Activated CD8-positive, alpha-beta memory T cell treated with anti-CD3 and anti-CD28 coated beads for 1 hour (primary cell): ENCODE measurements at places on chromosomes 6 and 20.

DNA sequence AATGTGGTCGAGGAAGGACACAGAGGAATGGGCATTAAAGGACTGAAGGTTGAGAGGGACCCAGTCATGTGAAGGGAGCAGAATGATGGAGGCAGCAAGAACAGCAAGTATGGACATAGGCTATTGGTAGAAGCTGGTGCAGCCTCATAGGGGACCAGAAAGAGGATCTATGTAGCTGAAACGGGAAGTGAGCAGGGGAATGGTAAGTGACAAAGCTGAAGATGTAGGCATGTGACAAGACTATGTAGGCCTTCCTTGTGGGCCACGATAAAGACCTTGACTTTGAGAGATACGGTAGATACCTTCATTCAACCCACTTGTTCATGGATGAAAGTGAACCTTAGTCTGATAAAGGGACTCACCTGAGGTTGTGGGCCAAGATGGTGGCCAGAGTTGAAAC lies 3.5 kb downstream of the CTNNBL1 start:
- no peak for DNase-seq

DNA sequence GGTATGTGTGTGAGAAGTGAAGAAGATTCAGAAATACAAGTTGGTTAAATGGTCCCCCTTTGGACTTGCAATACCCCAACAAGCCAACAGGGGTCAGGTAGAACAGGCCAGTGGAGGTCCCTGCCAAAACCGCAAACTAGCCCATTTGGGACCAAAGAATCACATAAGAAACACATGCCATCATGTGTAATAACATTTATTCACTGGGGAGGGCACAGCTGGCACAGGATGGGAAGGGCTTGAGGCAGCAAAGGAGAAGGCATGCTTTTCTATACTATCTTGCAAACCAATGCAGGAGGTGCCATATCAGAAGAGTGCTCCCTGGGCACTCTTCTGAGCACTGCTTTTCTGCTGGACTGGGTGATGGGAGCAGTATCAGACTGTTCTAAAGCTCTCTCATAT lies 116.1 kb upstream of the TRAF3IP2 start:
- DNase-seq, result no peak

DNA sequence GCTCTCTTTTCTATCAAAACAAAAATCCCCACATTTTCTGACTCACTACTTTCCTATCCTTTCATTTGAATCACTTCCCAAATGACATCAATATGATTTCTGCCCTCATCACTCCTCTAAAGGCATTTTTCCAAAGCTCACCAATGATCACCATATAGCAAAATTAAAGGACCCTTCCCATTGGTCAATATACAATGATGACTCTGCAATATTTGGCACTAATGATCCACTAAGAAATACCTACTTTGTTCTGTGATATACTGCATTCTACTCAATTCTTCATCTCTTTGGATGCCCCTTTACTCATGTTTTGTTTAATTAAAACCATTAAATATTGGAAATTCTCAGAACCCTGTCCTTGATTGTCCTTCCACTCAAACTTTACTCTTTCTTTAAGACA lies 200.3 kb upstream of the PTCHD4 start:
- no peak for DNase-seq

DNA sequence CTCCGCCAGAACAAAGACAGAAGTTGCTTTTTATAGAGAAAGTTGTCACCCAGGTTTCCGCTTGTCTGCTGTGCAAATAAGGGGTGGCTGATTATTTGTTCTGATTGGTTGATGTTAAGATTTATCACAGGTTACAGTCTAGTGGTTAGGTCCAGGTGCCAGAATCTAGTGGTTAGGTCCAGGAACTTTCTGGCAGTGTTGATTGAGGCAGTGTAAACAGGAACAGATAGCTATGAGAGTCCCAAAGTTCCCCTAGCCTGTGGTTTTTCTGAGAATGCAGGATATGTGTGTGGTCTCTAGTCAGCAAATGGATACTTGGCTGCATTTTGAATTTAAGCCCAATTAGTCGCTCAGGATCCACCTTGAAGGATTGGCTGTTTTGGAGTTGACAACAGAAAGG lies 148.0 kb downstream of the TMEM200A start:
- DNase-seq, result peak; percentile 7

DNA sequence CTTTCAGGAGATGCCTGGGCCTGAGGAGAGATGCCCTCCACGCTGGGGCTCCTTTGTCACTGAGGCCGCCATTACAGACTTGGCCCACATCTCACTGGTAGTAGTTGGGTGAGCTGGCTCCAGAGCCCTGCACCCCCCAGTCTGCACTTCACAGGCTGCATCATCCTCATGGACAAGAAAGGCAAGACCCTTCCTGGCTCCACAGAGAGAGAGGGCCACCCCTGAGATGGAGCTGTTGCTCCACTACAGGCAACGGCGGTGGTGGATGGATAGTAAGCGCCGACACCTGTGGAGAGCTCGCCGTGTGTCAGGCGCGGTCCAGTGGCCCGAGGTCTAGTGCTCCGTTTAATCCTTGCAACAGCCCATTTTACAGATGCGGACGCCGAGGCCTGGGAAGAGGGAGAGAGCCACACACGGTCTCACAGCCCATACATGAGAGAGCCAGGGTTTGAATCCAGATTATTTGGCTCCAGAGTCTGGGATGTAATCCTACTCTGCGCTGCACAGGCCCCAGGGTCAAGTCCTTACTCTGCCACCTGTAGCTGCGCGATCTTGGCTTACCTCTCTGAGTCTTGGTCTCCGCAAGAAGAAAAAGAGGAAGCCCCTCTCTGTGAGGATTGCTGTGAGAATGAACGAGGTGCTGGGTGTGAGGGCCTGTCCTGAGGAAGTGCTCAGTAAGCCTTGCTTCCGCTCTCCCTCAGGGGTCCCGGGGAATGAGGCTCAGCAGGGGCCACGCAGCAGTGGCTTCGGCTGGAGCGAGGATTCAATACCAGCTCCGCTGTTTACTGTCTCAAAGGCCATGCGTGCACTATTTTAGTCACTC lies 34.5 kb downstream of the SPDEF start:
- no peak for DNase-seq

DNA sequence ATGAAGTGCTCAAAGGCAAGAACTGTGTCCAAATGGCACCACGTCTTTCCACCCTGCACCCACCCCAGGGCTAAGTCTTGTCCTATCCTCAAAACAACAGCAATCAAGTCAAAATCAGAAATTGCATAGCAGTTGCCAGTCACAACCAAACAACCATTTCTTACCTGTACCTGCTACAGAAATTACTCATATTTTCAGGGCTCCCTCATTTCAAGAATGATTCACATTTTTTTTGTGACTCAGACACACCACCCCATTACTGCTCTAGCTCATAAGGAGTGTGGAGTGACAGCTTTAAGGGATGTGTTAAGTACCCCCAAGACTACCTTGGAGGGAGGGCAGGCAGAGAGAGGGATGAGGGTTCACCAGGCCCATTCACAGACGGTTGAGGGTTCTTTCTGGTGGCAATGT lies 111.7 kb downstream of the TRERF1 start:
- no peak for DNase-seq

GRCh38 chr20:39853636-39854035 lies 835.4 kb downstream of the MAFB start:
- DNase-seq, result no peak

GRCh38 chr6:20338156-20338555 lies 63.5 kb upstream of the E2F3 start:
- DNase-seq, result no peak

DNA sequence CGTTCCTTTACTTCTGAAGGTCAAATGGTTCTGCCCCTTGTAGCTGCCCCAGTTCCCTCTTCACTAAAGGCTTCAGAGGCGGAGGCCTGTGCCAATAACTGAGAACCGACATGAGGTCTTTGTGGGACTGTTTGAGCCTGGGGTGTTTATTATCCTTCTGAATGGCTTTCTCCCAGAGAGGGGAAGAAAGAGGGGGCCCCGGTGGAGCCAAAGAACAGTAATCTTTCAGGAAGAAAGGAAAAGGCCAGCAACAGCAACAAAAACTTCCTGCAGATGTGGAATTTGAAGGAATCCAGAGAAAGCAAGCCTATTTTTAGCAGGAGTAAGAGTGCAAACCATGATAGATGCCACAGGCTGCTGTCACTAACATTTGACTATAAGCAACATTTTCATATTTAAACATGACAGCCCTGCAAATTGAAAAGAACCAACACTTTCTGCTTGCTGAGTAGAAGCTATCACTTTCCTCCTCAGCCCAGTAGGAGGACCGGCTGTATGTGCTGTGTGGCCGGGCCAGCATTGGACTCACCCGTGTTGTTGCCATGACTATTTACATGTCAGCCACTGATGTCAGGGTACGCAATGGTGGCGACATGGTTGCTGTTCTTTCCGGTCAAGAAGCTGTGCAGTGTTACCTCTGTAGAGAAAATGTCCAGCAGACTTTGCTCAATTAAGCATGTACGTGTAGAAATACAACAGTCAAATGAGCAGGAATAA lies 121.3 kb downstream of the SOBP start:
- no peak for DNase-seq

GRCh38 chr6:25309886-25310285 lies 30.7 kb downstream of the CARMIL1 start:
- DNase-seq, result no peak

- no peak for DNase-seq
These were observed 24.4 kb downstream of the PLCB1 start for GRCh38 chr20:8156235-8157079.

- no peak for DNase-seq
These were observed 60.9 kb upstream of the CD93 start for GRCh38 chr20:23146857-23147637.

DNA sequence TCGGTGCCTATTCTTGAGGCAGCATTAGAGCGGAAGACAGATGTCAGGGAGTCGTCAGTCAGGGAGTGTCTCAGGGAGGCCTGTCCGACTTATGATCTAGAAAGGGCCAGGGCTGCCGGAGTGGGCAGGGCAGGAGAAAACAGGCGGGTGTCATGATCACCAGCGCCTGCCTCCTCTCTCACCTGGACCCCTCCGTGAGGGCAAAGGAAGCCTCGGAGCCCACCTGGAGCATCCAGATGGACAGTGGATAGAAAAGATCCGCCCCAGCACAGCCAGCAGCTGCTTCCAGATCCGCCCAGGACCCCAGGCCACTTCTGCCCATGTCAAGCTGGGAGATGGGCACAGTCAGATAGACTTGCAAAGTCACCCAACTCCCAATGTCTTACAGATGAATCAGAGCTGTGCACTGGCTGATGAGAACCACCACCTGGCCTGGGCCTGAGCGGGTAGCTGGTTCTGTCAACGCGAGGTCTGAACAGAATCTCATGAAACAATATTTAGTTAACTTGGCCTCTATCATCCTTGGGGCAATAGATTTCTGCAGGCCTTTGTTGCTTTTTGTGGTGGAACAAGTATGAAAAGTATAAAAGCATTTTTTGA lies 22.2 kb downstream of the PSMG4 start:
- DNase-seq, result no peak

DNA sequence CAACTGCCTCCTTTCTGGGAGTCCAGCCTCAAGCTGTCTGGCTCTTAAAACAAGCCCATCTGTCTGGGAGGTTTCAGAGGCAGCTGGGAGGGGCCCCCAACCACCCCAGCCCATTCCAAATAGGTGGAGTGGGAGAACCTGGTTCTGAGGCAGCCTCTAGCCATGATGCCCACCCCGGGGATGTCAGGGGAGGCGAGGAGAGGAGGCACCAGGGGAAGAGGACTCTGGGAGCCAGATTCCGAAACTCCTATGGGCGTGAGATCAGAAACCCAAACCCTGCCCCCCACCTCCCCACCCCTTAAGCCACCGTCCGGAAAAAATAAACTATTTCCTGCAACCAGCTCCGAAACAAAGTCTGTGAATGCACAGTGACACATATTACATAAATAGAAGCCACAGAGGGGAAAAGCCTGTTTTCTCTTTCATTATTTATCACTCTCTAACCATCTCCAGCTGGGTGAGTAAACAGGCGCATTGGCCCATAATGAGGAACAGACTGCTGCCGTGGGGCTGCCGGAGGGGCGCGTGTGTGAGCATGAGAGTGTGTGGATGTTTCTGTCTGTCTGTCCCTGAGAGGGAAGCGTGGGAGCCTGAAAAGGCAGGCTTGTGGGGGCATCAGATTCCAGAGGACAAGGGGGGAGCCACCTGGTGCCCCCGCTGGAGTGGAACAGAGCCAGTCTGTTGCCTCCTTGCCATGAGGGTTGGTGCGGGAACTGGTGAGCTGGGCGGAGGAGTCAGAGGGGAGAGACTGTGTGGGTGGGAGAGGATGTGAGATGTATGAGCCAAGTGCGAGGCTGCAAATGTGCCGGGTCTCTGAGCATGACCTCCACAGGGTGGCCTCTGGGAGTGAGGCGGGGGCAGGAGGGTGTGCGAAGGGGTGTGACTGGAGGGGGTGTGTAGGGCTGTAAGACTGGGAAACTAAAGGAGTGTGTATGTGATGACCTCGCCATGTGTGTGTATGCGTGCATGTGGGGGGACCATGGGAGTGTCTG lies 14.3 kb upstream of the FOXP4 start:
- peak; percentile 28 for DNase-seq

- no peak for DNase-seq
These were observed 22.8 kb upstream of the SLC17A4 start for GRCh38 chr6:25731721-25732120.

- no peak for DNase-seq
These were observed 26.5 kb downstream of the PDE10A start for GRCh38 chr6:165636402-165637048.

GRCh38 chr20:63155266-63156165 lies 60.4 kb downstream of the YTHDF1 start:
- DNase-seq, result no peak

- no peak for DNase-seq
These were observed 17.2 kb downstream of the C6orf132 start for GRCh38 chr6:42125231-42125630.

DNA sequence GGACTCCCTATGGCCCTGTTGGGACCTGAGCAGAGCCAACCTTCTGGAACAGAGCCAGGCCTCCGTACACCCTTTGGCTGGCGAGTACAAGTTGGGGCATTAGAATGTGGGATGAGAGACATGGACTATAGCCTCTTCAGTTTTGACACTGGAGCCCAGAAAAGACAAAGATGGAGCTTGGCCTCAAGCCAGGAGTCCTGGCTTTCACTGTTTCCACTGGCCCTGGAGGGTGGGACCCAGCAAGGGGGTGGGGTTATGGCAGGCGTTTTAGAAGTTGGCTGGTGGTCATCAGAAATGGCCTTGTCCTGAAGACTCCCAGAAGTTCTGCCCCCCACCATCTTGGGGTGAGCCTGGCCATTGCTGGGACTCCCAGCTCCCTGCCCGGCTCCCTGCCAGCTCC lies 21.8 kb downstream of the ITPR3 start:
- no peak for DNase-seq

DNA sequence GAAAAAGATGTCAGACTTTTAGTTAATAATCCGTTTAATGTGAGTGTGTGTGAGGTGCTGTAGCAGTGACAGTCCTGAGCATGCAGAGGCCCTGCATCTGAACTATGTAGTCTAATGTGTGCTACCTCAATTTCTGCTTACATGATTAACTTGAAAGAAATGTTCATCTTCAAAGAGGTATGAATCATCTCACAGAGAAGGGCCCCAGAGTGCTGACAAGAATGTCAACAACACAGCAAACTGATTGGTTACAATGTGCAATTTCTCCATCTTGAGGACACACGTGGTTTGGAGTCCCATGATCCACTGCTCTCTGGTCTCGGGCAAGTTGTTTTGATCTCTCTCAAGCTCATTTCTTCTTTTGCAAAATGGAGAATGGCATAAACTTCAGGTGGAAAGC lies 61.7 kb upstream of the EMILIN3 start:
- DNase-seq, result no peak
